HAP-1 (cell line): ENCODE measurements at places on chromosomes 1 and 21.

DNA sequence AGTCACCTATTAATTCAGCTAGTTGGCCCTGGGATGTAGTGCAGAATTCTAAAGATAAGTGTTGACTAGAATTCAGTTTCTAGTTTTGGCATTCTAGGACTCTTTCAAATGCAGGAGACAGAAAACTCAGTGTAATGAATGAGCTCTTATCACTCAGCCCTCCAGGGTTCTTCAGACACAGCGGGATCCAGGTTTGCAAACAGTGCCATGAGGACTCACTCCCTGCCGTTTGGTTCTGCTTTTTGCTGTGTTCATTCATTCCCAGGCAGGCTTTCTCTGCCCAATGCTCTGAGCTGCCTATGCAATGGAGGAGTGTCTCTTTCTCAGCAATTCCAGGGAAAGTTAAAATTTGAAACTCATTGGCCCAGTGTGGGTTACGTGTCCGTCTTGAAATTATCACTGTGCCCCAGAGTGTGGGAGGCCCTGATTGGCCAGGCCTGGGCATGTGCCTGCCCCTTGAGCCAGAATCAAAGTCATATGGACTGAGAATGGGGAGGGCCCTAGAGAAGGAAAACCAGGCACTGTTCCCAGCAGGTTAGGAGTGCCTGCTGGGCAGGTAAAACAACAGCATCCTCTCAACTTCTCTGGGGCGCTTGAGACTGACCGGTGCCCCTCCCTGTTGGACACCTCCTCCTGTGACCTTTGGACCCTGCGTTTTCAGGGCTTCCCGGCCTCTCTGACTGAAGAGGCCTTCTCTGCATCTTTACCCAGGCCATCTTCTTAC, 43.4 kb downstream of the TMEM51 start:
- DNase-seq, result no peak

DNA sequence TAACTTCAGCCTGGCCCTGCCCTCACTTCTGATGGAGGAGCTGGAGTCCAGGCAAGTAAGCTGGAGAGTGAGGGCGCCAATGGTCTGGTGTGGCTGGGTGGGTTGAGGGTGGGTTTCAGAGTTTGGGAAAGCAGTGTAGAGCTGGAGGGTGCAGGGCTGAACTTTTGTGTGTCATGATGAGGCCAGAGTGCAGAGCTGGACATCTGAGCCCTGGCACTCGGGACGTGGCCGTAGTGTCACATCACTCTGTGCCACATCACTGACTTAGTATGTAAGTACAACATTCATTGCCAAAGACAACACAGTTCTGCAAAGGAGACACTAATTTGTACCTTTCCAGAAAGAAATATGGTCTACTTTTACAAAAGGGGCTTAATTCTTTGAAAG, 15.8 kb downstream of the SPATA46 start:
- no peak for DNase-seq

DNA sequence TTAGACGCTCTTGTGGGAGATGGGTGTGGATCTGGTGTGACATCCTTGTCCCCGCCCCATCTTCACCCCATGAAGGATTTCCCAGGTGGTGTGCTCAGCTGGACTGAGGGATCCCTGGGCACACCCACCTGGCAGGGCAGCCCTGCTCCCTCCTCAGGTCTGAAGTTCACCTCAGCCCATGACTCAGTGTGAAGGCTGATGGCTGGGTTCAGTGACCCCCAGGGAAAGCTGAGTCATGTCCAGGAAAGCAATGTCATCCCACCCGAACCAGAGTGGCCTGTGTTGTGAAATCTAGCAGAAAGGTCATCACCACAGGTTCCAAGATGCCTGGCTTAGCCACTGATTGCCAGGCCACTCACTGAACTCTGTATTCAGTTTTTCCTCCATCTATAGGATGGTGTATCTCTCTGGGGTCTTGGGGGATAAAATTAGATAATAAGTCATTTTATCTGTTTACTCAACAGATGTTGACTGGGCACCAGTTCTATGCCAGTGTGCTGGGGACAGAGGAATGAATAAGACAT, 97.7 kb upstream of the JUN start:
- no peak for DNase-seq

DNA sequence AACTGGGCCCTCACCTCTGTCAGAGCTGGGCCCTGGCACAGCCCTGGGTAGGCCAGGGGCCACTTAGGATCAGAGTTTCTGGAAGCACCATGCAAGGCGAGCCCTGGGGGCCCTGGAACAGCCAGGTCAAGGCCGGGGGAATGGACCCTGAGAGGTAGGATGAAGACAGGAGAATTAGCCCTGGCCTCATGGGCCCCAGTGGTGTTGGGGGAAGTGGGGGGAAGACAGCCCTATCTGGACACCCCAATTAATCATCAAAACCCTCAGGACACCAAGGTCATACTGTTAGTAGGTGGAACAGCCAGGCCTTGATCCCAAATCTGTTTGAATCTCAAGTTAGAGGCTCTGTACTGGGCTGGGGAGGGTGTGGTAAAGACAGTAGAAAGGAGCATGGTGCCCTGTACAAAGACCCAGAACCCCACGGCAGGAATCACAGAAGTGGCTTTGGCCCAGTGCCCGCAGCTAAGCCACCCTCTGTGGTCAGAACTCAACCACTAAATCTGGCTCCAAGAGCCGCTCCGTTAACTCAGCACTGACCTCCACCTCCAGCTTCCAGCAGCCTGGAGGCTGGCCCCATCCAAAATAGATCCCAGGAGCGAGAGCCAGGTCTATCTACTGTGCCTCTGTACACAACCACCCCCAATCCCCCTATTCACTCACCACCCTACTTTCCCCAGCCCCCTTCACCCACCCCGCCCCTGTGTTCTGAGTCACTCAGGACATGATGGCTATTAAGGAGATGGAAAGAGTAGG, 14.0 kb upstream of the TRIM63 start:
- no peak for DNase-seq

GRCh38 chr1:56355422-56355821, 223.9 kb downstream of the PLPP3 start:
- DNase-seq, result no peak

DNA sequence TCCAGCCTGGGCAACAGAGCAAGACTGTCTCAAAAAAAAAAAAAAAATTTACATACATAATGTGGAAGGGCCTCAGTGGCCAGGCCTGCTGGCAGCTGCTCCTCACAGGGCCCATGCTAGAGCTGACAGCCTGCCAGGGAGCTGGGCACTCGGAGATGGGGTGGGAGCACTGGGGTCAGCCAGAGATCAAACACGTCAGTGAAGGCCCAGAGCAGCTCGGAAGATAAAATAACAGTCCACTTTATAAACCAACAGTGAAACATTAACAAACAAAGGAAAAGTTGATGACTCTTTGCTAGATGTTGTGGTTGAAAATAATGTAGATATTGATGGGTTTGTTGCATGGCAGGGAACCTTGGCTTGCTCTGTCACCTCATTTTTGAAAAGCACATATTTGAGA, 42.7 kb downstream of the ATP5PF start:
- no peak for DNase-seq

DNA sequence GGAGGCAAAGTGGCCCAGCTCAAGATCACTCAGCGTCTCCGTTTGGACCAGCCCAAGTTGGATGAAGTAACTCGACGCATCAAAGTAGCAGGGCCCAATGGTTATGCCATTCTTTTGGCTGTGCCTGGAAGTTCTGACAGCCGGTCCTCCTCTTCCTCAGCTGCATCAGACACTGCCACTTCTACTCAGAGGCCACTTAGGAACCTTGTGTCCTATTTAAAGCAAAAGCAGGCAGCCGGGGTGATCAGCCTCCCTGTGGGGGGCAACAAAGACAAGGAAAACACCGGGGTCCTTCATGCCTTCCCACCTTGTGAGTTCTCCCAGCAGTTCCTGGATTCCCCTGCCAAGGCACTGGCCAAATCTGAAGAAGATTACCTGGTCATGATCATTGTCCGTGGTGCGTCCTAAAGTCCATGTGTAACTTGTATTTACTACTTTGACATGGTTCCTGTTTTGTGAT, 2.7 kb downstream of the RBM15 start:
- DNase-seq, result no peak

DNA sequence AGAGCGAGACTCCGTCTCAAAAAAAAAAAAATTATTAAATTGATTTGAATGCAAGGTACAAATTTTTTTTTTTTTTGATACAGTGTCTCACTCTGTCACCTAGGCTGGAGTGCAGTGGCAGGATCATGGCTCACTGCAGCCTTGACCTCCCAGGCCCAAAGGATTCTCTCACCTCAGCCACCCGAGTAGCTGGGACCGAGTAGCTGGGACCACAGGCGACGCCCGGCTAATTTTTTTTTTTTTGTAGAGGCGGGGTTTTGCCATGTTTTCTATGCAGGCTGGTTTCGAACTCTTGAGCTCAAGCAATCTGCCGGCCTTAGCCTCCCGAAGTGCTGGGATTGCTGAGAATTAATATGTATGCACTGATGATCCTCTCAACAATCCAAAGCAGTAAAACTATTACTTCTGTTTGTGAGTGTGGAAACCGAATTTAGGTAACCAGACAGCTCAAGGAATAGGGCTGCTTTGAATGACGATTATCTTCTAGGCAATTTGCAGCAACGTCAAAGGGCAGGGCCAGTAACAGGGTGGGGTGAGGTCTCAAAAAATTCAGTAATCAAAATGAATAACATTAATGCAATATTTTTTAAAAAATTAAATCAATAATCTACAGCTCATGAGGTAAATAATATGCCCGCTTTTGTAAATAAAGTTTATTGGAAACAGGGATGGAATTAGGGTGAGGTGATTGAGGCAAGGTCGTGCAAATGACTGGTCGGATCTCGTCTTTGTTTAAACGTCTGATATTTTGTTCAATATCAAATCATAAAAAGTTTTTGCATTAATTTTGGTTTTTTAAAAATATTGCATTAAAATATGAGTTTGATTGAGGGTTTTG, 1.2 kb downstream of the CLSPN start:
- peak; percentile 29 for DNase-seq

- no peak for DNase-seq
These were observed 6.4 kb downstream of the FNDC7 start for GRCh38 chr1:108718927-108719655.

DNA sequence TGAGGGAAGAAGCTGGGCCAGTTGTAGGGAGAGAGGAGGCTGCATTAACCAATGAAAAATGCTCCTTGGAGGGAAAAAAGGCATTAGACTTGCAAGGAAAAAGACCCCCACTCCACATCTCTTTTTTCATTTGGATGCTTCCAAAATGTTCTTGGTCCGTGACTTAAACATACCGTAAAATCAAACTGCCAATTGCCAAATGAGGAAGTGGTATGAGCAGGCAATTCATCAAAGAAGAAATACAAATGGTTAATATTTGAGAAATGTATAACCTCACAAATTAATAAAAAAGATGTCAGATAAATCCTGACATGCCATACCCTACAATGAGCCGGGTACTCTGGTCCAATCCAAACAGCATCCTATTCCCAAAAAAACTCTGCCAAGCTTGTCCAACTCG, 30.6 kb downstream of the KANK4 start:
- no peak for DNase-seq

- peak; percentile 26 for DNase-seq
These were observed 2.7 kb downstream of the MOB3C start for GRCh38 chr1:46613661-46614603.

DNA sequence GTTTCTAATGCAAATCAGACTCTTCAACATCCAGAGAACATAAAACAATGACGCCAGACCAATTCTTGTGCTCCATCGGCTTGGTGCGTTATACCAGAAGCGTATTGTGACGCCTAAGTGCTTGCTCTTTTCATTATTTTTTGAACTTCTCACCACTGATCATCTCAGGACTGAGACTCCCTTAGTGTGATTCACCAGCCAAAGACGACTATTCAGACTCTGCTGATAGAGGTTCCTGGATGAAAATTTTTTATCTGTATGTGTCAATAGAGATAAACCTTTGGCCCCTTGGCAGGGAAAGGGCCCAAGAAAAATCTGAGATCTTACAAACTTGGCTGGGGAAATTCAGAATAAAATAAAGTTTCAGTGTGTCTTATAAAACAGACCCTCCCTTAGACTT, 856 bp upstream of the GREM2 start:
- DNase-seq, result peak; percentile 42

- peak; percentile 14 for DNase-seq
These were observed at the start of gene CAMK1G for GRCh38 chr1:209583408-209583807. Gene CAMK1G, plus strand, starts transcription at chr1:209583714. Its CDS starts 11,270 bp downstream, at chr1:209594984.

- DNase-seq, result no peak
These were observed 15.6 kb upstream of the THEM4 start for GRCh38 chr1:151924691-151925587.

DNA sequence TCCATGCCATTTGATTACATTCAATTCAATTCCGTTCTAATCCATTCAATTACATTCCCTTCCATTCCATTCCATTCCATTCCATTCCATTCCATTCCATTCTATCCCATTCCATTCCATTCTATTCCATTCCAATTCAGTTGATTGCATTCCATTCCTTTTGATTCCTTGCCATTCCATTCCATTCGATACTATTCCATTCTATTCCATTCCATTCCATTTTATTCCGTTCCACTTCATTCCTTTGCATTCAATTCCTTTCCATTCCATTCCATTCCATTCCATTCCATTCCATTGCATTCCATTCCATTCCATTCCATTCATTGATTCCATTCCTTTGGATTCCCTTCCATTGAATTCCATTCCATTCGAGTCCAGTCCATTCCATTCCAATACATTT, 2574.0 kb upstream of the TPTE start:
- no peak for DNase-seq

- no peak for DNase-seq
These were observed 18.3 kb downstream of the SPATA21 start for GRCh38 chr1:16418823-16419425.

GRCh38 chr21:45478115-45478801, 64.0 kb downstream of the SLC19A1 start:
- peak; percentile 80 for DNase-seq

GRCh38 chr1:7538033-7538432, 233.1 kb upstream of the VAMP3 start:
- DNase-seq, result no peak

GRCh38 chr1:240031009-240031408, 60.7 kb upstream of the FMN2 start:
- no peak for DNase-seq

- DNase-seq, result no peak
These were observed 19.9 kb downstream of the COA6 start for GRCh38 chr1:234393190-234393589.

GRCh38 chr1:171718216-171718615, 23.6 kb downstream of the VAMP4 start:
- DNase-seq, result no peak

- no peak for DNase-seq
These were observed 1.1 kb upstream of the ACKR1 start for GRCh38 chr1:159203610-159204009.

DNA sequence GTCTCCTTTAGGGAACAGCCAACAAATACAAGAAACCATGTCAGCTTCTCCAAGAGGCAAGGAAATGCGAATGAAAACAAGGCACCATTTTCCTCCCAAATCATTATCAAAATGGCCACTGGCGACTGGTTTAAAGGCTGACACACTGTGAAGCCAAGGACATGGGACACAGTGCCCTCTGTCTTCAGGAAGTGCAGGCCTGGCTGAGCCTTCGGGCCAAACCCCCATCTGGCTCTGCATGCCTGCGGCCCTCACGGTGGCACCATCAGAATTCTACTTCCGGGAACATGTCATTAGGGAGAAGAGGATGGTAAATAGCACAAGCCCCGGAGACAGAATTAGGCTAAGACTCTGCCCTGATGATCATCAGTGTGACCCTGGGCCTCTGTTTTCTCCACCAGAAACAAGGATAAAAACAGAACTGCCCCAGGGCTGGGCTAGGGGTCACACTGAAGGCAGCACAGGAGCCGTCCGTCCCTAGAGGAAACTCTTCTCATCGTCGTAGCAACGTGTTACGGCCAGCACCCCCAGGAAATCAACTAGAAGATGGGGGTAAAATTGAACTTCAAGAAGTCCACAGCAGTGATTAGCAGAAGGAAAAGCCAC, 103.5 kb downstream of the NPHP4 start:
- DNase-seq, result no peak
